ENCODE measurements at places on chromosomes 5 and 9.

GRCh38 chr5:172713113-172713808 is 57.7 kb downstream of the DUSP1 start:
- no peak for DNase-seq

DNA sequence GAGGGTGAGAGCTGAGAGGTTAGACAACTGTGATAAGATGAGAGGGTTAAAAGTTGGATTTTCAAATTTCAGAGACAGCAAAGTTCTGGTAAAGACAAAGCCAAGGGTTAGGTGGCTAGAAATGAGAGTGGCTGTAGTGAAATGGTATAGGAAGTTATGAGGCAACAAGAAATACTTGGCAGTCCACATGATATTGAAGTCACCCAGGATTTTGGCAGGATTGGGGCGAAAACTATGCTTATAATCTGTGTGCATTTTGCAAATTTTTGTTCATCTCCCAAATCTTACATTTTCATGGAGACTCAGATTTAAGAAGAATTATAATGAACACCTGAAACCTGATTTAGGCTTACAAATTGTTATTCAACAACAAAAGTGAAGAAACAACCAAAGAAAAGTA is 35.6 kb downstream of the C9 start:
- DNase-seq = no peak

- DNase-seq = no peak
Observed at GRCh38 chr5:8097146-8097545, 228.2 kb downstream of the MTRR start.

GRCh38 chr5:67004730-67005350 is 191.8 kb downstream of the CD180 start:
- no peak for DNase-seq

DNA sequence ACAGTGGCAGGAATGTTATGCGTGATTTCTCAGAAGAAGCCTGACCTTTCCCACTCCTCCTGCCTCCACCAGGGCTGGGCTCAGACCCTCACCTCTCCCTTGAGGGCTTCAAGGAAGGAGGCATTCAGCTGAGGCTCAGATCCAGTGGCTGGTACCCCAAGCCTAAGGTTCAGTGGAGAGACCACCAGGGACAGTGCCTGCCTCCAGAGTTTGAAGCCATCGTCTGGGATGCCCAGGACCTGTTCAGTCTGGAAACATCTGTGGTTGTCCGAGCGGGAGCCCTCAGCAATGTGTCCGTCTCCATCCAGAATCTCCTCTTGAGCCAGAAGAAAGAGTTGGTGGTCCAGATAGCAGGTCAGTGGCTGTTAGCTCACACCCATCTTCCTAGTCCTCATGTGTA is 9.9 kb downstream of the BTNL9 start:
- no peak for DNase-seq

- DNase-seq = no peak
Observed at GRCh38 chr5:123429221-123429954, 6.2 kb upstream of the CEP120 start.

DNA sequence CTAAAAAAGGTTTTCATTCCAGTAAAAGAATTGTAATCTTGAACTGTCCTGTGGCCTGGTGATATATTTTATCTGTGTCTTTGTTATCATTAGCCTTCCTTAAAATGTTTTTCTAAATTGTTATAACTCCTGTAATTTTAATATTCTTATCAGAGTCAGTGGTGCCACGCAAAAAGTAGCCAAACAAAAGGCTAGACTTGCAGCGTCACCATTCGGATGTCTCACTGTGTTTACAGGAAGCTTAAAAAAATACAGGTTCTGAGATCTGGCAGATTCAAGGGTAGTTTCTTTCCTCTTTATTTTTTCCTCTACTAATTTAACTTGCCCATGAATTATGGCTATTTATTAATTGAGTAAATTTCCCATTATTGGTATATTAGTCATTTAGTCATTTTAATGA is 362.3 kb downstream of the MAT2B start:
- DNase-seq = no peak

- DNase-seq = no peak
Observed at GRCh38 chr9:18689921-18690320, 216.0 kb downstream of the ADAMTSL1 start.

DNA sequence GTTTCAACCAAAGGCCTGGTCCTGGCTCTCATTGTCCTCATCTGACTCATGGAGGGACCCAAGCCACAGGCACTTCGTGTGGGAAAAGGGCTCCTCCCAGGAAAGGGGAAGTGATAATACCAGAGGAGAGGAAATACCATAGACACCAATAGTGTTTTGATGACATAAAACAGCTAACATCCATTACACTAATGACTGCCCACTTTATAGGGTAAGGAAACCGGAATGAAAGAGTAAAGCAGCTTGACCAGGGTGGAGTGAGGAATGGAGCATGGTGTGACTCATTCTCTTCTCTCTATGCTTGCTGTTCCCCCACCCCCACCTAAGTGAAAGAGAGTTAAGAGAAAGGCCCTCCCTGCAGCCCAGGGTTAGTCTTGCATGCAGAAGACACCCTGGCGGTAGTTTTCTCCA is 67.4 kb upstream of the HRH2 start:
- DNase-seq = no peak

DNA sequence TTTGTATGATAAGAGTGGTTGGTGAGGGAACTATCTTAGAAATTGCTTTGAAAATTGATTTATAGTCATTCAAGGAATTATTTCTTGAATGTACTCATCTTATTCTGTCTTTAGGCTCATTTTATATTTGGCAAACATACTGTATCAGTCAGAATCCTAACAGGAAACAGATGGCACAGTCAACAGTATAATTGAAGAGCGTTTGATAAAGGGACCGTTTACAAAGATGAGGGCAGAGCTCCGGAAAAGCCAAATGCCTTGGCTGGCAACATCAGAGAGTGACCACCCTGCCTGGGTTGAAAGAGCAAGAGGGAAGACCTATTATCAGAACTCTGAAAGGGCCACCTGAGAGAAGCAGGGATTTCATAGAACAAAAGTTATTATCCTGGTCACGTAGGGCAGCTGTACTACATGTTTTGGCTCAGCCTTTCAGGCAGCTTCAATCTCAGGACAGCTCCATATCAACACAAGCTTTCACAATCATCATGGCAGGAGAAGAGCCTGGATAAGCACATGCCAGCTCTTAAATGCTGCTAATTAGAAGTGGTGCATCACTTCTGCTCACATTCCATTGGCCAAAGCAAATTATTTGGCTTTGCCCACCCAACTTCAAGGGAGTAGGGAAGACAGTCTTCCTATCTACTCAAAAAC is 47.2 kb upstream of the ARL15 start:
- DNase-seq = no peak

- DNase-seq = no peak
Observed at GRCh38 chr5:78001197-78001596, 225.1 kb upstream of the TBCA start.

- no peak for DNase-seq
Observed at GRCh38 chr5:38500573-38501260, 55.7 kb downstream of the LIFR start.

DNA sequence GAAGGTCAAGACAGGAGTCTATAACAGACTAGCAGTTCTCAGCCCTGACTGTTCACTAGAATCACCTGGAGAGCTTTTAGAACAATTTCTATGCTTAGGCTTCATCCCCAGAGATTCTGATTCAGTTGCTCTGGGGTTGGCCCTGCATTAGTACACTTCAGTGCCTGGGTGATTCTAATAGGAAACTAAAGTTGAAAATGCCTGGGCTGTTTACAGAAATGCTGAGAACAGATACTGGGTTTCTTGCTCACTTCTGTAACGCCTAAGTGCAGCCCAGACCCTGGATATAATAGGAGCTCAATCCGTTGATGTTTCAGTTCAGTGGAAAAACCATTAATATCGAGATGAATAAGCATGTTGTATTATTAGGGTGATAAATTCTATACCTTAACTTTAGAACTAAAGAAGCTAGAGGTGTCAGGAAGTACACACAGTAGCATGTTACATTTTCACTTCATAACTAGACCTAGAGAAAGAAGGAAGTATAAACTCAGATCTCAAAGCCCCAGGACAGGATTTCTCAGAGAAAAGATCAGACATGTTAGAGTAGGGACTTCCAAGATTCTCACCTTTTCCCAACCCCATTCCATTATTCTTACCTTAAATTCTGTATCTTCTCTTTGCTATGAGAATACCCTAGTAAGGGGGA is 20.4 kb downstream of the HAVCR2 start:
- no peak for DNase-seq

DNA sequence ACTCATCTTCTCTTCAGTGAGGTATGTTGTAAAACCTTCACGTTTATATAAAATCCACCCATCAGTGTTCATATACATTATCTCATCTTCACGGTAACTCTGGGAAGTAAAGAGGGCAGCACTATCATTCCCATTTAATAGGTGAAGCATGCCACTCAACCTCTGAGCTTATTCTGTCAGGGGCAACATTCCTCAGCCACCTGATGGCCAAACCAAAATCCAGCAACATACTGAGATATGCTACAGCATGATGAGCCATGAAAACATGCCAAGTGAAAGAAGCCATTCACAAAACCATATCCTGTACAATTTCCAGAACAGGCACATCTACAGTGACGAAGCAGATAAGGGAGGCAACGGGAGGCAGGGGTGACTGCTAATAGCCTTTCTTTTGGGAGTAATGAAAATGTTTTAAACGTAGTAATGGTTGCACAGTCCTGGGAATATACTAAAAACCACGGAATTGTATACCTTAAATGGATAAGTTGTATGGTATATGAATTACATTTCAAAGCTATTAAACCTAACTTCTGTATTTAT is 167.4 kb downstream of the TSSK1B start:
- DNase-seq = no peak

DNA sequence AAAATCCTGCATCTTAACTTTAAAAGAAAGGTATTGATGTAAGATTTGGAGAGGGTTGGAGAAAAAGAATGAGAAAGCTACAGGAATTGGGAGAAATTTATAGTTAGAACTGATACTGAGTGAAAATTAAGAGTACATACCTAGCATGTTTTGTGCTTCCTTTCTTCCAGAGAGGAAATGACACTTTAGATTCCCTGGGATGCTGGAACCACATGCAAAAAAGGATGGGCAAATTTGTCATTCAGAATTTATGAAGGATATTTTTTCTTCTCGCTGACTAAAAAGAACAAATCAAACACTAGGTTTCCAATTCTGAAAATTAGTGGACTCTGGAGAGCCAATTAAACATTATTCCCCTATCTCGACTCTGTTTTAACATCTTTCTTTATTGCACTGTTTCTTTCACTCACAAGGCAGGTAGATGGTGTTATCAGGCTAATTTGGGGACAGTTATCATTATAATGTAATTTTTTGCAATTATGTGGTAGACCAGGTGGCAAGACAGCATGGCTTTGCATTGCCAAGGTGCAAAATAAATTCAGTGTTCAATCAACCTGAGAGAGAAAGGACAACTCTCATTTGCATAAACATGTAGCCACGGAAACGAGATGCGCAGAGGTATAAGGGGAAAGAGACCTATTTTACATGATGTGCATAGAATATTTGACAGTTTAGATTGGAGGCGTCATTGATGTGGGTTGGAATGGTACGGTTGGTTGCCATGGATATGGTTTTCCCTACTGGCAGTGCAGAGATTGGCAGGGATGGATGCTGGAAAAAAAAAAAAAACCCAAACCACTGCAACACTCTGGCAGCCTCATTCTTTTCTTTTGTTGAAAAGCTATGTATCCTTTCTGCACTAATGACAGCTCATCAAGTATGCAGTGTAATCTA is 320.4 kb upstream of the CCNH start:
- DNase-seq = no peak

GRCh38 chr9:27117489-27118135 is 8.6 kb downstream of the TEK start:
- no peak for DNase-seq

DNA sequence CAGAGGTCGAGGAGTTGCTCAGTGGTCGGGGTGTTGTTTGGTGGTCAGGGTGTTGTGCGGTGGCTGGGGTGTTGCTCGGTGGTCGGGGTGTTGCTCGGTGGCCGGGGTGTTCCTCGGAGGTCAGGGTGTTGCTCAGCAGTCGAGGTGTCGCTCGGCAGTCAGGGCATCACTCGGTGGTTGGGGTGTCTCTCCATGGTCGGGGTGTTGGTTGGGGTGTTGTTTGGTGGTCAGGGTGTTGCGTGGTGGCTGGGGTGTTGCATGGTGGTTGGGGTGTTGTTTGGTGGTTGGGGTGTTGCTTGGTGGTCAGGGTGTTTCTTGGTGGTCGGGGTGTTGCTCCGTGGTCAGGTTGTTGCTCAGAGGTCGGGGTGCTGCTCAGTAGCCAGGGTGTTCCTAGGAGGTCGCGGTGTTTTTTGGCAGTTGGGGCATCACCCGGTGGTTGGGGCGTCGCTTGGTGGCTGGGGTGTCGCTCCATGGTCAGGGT is 11.0 kb upstream of the GPSM1 start:
- no peak for DNase-seq

DNA sequence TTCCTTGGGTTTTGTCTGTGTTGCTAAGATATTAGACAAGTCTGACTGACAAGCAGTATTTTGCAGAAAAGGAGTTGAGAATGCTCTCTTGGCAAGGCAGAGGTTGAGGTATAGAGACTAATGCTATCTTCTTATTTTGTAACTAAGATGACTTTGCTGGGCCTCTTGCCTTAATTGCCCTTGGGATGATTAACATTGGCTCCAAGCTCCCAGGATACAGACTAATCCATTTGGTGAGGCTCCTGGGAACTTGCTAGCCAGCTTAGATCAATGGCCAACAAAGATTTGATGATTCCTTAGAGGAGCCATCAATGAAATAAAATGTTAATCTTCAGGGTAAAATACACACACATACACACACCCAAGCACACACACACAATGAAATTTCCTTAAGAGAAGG is 28.7 kb upstream of the AP3B1 start:
- no peak for DNase-seq

GRCh38 chr9:88773627-88774244 is 217.5 kb upstream of the S1PR3 start:
- DNase-seq = no peak

- no peak for DNase-seq
Observed at GRCh38 chr5:93305984-93306383, 275.0 kb downstream of the NR2F1-AS1 start.

DNA sequence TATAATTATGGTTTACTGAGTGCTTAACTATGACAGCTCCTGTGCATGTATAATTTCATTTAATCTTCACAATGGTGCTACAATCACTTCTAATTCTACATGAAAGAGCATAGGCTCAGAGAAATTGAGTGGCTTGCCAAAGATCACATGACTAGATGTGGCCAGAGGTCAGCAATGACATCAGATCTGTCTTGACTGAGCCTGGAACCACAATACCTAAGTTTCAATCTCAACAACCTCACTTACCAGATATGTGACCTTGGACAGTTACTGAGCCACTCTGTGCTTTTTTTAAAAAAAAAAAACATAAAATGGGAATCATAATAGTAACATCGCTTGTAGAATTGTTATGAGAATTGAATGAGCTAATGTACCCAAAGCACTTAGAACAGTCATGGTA is 130.7 kb downstream of the TRIM32 start:
- DNase-seq = no peak
